ENCODE measurements at places on chromosomes 6 and 20.

GRCh38 chr6:56534680-56535419, 107.8 kb downstream of the DST start:
- no peak for DNase-seq

GRCh38 chr6:131931063-131931750, 20.0 kb downstream of the CCN2 start:
- DNase-seq = peak; percentile 62

- no peak for DNase-seq
Measured at GRCh38 chr6:113103634-113104361, 753.3 kb upstream of the MARCKS start.

- no peak for DNase-seq
Measured at GRCh38 chr6:150286912-150287311, 81.9 kb upstream of the IYD start.

- DNase-seq = no peak
Measured at GRCh38 chr20:23657202-23657601, 19.4 kb upstream of the CST3 start.

DNA sequence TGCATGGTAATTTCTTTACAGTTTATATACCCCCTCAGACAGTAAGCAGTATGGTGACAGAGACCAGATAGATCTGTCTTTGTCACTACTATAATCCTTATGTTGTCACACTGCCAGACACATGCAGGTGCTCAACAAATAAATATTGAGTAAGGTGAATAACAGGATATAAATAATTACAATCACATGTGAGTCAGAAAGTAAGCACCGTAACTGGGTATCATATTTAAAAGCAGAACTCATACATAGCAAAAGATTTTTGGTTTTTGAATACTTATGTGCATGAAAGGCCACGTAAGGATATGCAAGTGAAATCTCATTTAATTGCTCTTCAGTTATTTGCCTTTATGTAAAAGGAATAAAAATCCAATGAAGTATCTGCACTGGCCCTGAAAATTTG, 17.4 kb downstream of the CNBD2 start:
- no peak for DNase-seq

GRCh38 chr6:13715444-13715883, 3.8 kb upstream of the RANBP9 start:
- DNase-seq = no peak

- no peak for DNase-seq
Measured at GRCh38 chr6:137989664-137990063, 117.6 kb downstream of the PERP start.

DNA sequence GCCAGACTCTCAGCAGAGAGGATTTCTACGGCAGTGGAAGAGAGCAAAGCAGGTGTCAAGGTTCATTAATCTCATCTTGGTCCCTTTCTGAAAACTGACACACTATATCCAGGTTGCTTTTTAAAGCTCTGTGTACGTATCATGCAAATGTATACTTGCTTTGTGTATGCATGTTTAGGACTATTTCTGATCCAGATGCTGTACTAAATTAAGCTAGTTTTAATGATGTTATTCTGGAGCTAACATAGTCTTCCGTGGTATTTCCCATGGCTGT, 59.2 kb upstream of the SNX9 start:
- DNase-seq = no peak

GRCh38 chr6:130118236-130118635, 99.9 kb downstream of the L3MBTL3 start:
- no peak for DNase-seq

DNA sequence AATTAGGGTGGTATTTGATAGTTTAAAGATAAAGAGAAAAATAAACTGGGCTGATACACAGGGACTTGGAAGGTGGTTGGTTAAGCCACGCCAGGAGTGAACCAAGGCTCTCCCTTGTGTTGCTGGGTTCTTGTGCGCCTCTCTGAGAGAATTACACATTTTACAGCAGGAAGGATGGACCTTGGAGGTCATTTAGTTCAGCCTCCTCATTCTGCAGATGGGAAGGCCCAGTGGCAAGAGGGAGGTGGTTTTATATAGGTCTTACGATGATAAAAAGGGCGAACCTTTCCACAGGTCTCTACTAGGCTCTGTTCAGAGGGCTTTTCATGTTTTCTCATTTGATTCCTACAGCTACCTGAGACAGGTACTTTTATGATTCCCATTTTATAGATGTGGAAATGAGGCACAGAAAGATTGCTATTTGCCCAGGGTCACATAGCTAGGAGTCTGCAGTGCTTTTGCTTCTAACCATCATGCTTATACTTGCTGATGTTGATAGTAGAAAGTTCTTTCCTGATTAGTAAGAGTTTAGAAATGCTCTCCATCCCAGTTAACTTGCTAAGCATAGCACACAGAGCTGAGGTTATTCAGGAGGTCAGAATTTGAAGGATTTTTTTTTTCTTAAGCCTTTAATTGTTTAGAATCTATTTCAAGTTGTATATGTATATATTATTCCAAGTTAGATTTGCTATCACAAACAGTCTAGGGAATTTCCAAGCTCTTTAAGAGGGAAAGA, 12.8 kb downstream of the HIVEP1 start:
- no peak for DNase-seq

DNA sequence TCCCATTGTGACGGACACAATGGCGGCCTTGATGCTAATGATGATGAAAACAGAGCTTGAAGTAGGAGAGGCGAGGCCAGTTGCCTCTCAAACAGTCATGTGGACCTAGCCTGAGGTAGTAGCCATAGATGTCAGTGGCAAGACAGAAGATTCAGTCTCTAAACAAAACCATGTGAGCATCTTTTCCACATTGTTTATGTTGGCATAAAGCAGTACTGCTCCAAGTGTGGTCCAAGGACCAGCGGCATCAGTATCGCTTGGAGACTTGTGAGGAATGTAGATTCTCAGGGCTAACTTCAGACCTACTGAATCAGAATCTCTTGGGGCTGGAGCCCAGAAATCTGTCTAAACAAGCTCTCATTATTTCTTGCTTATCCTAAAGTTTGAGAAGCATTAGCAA, 312.8 kb upstream of the JAG1 start:
- no peak for DNase-seq

GRCh38 chr6:46921731-46922130, at the start of gene ADGRF5:
Gene ADGRF5 (minus strand): TSS chr6:46921938. CDS start chr6:46906762, 15,176 bp downstream.
- DNase-seq = no peak

GRCh38 chr6:36973647-36974046, 12.3 kb downstream of the MTCH1 start:
- DNase-seq = no peak

DNA sequence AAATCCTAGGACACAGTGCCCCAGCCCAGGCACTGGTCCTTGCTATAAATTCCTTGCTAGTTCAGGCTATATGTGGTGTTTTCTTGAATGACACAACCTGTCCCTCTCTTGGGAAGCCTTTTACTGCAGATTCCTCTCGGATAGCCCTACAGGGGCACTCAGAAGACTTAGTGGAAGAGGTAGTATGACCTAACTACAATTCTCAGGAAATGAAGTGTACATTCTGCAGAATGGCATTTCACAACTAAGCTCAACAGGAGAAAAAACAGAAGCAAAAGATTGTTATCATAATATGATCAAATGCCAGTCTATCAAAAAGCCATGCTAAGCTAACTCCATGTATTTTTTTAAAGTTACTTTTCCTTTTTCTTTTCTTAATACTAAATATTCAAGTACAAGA, 66.3 kb upstream of the FBXL4 start:
- no peak for DNase-seq

- no peak for DNase-seq
Measured at GRCh38 chr6:156957931-156958547, 180.9 kb downstream of the ARID1B start.

GRCh38 chr6:109441069-109441816, 719 bp downstream of the SMPD2 start:
- no peak for DNase-seq

- DNase-seq = no peak
Measured at GRCh38 chr6:77451466-77451865, 11.8 kb downstream of the HTR1B start.

DNA sequence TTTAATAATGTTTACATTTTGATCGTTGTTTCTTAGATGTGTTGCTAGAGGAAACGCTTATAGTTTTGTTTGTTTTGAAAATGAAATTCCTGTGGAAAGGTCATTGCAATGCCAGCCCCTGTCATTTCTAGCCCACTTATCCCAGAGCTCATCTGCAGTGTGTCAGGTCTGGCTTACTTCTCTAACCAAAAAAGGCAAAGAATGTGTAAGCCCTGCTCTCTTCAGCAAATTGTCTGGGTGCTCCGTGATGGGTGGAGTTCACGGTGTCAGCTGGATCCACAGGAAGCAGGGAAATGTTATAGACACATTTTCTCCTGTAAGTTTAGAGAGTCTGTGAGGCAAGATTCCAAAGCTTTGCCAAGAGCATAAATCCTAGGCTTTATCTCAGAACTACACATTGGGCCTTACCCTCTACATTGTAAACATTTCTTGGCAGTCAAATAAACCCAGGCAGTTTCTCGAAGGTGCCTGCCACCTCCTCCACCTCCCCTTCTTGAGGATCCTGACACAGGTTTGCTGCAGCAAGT, 50.9 kb downstream of the RPRD1B start:
- DNase-seq = no peak

- DNase-seq = no peak
Measured at GRCh38 chr6:46927066-46927465, 5.3 kb upstream of the ADGRF5 start.

DNA sequence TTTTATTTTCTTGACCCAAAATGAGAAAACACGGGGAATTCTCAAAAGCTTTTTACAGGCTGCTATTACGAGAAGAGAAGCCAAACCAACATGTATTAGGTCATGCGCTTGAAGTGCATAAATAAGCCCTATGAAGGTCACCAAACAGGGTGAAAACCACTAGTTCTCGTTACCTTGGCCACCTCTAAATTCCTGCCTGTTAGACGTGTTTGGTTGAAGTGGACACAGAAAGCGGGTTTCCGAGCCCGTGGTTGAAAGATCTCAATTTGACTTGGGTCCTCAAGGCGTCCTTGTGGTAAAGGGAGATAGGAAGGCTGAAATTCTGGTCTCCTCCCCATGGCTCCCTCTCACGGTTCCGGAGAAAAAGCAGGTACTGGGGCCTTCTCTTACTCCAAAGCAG, 6.2 kb downstream of the EYA2 start:
- no peak for DNase-seq

- DNase-seq = no peak
Measured at GRCh38 chr6:113396730-113397129, 460.4 kb upstream of the MARCKS start.

DNA sequence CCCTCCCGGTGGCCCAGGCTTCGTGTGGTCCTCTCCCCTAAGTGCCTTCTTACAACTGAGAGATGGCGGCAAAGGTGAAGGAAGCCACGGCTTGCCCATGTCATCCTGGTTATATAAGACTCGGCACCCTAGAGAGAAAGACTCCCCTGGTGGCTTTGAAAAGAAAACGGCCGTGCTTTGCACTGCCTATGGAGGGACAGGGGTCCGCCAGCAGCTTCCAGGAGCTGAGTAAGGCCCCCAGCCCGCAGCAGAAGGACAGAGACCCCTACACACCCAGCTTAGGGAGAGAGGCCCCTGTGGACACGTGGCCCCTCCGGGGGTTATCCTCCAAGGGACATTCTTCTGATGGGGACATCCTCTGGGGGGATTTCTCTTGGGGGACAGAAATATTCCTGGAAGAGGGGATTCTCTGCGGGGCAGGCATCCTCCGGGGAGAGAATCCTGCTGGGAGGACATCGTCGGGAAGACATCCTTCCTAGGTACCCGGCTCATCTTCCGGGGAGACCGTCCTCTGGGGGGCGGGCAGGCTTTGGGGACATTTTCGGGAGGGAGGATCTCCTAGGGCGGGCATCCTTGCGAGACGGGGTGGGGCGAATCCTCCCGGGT, 511 bp upstream of the OGFR start:
- no peak for DNase-seq

DNA sequence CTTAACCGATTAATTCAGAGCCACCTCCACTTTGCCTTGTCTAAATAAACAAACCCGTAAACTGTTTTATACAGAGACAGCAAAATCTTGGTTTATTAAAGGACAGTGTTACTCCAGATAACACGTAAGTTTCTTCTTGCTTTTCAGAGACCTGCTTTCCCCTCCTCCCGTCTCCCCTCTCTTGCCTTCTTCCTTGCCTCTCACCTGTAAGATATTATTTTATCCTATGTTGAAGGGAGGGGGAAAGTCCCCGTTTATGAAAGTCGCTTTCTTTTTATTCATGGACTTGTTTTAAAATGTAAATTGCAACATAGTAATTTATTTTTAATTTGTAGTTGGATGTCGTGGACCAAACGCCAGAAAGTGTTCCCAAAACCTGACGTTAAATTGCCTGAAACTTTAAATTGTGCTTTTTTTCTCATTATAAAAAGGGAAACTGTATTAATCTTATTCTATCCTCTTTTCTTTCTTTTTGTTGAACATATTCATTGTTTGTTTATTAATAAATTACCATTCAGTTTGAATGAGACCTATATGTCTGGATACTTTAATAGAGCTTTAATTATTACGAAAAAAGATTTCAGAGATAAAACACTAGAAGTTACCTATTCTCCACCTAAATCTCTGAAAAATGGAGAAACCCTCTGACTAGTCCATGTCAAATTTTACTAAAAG, 2.7 kb downstream of the FOXC1 start:
- DNase-seq = no peak

- DNase-seq = no peak
Measured at GRCh38 chr6:148793721-148794120, 46.9 kb downstream of the UST start.

DNA sequence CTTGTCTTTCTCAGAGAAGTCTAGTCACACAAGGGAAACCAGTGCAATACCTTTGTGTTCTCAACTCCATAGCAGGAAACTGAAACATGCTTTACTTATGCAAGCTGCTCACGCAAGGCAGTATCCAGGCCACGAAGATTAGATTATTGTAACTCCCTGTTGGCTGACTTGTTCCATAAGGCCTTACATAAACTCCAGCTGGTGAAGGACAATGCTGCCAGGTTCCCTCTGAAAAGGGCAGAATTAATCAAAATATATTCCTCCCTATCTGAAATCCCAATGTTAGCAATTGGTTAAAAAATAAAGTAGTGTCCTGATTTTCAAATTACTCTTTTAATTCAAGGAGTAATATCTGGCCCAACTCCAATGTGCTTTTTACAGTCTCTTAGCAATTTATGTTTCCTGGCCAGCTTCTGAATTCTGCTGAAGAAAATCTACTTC, 966.6 kb downstream of the HACE1 start:
- peak; percentile 17 for DNase-seq

- no peak for DNase-seq
Measured at GRCh38 chr6:153956808-153957207, 82.2 kb upstream of the OPRM1 start.

DNA sequence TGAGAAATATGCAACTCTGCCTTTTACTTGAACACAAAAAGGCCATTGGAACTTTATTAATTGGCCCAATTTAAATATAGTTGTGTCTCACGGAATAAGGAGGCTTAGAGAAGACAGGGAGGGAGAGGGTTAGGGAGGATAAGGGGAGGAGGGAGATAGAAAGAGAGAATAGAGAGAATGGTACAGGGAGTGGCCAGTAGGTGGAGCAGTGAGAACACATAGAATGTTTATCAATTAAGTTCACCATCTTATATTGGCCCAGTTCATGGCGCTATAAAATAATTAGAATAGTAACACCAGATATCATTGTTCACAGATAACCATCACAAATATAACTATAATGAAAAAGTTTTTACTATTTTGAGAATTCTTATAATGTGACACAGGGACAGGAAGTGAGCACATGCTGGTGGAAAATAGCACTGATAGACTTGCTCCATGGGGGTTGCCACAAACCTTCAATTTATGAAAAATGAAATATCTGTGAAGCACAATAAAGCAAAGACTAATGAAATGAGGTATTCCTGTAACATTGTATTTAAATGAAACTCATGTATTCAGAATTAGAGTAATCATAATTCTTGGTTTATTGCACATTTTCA, 374.1 kb upstream of the MANEA start:
- no peak for DNase-seq

GRCh38 chr6:4861564-4861963, 85.4 kb downstream of the CDYL start:
- no peak for DNase-seq

Measured in DMS 273 treated with DMSO at 0.1 percent for 48 hours (cell line).